ENCODE measurements at places on chromosomes 13 and 19.
A peak's percentile ranks its signal among the peaks of the same experiment; 100 is the strongest.

DNA sequence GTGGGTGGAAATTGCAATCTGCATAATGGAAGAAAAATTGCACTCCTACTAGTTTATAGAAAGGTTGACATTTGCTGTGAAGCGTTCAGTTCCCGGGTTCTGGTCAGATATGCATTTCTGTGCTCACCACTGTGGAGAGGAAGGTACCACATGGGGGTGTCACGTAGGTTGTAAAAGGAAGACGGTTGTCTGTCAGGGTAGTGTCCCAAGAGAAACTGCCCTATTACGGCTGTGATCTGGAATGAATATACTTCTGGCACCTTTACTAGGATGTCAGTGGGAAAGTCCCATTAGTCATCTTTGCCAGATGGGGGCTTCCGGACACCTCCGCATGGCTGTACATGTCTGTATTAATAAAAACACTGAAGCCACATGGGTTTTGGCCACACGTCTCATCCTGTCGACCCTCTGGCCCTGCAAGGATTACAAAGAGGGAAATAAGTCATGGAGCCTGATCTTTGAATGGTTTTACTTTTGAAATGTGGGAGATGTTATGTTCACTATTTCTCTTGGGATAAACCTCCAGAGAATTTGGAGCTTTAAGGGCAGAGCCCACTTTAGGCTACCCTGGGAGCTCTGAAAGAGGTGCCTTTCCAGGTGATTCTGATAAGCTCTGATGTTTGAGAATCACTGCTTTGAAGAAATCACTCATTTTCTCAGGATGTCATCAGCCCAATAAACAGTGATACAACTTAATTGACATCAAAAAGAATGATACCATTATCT is 133.9 kb downstream of the AKAP11 start:
- DNase-seq, result peak; percentile 46

DNA sequence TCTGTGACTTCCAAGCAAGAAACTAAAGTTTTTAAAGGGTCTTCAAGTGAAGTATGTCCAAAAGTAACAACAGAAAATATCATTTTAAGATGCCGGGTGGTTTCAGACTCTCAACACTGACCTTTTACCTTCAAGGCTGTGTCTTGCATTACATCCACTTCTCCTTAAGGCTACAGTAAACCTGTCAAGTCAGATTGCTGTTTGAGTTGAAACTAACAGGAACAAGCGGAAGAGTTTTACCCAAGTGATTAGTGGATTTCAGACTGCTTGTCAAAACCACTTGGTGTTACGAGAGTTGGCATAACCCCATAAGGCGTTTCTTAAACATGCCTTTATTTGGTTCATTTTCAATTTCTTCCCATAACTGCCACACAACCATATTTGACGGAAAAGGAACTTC is 283.1 kb downstream of the DCT start:
- DNase-seq, result no peak

- no peak for DNase-seq
These were observed 510.0 kb upstream of the KLF12 start for GRCh38 chr13:74644229-74644628.

- DNase-seq, result no peak
These were observed 195.1 kb downstream of the NDFIP2 start for GRCh38 chr13:79675931-79676660.

Data from activated CD4-positive, CD25-positive, alpha-beta regulatory T cell treated with anti-CD3 and anti-CD28 coated beads, Interleukin-2, amount 50 U/mL, for 72 hours (primary cell).